PC-9 (cell line): ENCODE measurements at places on chromosomes 6 and 20. TPM values are rescaled to one million over a fixed set of nuclear protein-coding genes. Genes with fewer than 3 reads are reported as not detected.

The GSS gene
- total RNA-seq = 131 and 138 TPM in 2 replicates

The SALL4 gene
- total RNA-seq = 1.6 and 3.8 TPM in 2 replicates

The FKBP1C gene
- total RNA-seq = 0.46 TPM in 1 of 2 replicates, not detected in the other

The DNAH8 gene
- total RNA-seq = not detected in 2 replicates

The ANKRD60 gene
- total RNA-seq = not detected in 2 replicates

DNA sequence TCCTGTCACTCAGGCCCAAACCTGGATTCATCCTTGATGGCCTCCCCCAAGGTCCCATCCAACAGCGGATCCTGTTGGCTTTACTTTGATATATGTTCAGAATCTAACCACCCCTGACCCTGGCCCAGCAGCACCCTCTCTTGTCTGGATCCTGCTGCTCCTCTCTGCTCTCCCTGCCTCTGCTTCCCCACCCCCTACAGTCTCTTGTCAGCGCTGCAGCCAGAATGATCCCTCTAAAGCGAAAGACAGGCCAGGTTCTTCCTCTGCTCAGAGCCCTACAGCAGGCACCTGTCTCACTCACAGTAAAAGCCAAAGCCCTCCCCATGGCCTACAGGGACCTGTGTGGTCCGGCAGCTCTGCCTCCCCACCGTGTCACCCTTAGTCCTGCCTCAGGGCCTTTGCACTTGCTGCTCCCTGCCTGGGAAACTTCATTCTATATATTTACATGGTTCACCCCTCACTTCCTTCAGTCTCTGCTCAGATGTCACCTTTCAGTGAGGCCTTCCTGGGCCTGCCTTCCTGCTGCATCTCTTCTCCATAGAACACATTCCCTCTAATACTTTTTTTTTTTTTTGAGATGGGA is 37.4 kb upstream of the KCNB1 start:
- H3K27me3 ChIP-seq = no peaks in the 10 kb centered on the region
- peaks cover 12% of the 10 kb centered on the region; the same call in 1 of the 2 replicates for H3K36me3 ChIP-seq
- peaks cover 8% of the 10 kb centered on the region for H3K4me1 ChIP-seq
- H3K27ac ChIP-seq = no peak overlapping the region
- no peak overlapping the region for H3K4me3 ChIP-seq

DNA sequence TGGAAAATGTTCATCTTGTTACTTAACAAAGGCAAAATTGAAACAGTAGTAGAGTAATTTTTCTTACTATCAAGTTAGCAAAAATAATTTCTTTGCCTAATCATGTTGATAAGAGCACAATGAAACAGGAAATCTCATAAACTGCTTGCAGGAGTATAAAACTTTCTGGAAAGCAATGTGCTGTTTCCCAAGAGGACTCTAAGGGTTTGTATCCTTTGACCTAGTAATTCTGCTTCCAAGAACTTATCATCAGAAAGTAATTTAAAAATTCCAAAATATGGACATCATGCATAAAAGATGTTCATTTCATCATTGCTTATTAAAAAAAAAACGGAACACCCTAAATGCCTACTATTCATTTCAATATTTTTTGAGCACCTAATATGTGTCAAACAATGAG is 46.1 kb upstream of the TNFAIP3 start:
- no peak overlapping the region for H3K4me3 ChIP-seq
- H3K36me3 ChIP-seq = no peaks in the 10 kb centered on the region
- no peaks in the 10 kb centered on the region for H3K27me3 ChIP-seq
- no peak overlapping the region for H3K27ac ChIP-seq
- peaks cover 17% of the 10 kb centered on the region for H3K4me1 ChIP-seq

GRCh38 chr20:54223751-54224150 is 15.9 kb downstream of the PFDN4 start:
- no peak for DNase-seq
- H3K27me3 ChIP-seq = no peaks in the 10 kb centered on the region
- H3K36me3 ChIP-seq = no peaks in the 10 kb centered on the region
- H3K4me3 ChIP-seq = no peak overlapping the region
- peaks cover 9% of the 10 kb centered on the region for H3K4me1 ChIP-seq

DNA sequence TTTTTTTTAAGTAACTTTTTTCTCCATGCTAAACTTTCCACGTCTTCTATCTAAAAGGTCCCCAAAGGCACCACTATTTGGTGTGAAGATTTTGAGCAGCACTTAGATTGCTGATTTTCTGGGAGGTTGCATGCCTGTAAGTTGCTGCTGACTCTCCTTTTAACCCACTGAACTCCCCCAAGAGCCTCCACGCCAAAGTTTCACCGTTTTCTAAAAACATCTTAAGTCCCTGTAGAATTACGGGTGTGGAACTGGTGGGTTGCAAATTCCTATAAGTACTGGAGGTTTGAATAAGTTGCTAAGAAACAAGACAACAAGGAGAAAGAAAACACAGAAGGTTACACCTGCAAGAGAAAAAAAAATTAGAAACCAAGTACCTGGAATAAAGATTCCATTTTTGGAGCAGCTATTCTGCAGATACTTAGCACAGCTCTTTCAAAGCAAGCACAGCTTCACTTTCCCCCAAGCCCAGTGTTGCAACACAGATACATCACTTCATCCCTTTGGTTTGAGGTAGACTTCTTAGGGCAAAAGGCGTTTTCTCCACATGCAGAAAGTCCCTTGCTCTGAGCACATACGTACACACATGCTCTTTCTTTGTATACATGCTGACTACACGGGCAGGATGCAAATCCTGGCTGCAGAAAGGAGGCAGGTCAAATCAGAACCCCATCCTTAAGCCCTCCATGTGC is 5.0 kb downstream of the JAG1 start:
- no peak for DNase-seq
- no peaks in the 10 kb centered on the region for H3K27me3 ChIP-seq
- 0 out of 2 replicates have a peak, but pooled peaks cover 5% of the 10 kb centered on the region for H3K4me1 ChIP-seq

DNA sequence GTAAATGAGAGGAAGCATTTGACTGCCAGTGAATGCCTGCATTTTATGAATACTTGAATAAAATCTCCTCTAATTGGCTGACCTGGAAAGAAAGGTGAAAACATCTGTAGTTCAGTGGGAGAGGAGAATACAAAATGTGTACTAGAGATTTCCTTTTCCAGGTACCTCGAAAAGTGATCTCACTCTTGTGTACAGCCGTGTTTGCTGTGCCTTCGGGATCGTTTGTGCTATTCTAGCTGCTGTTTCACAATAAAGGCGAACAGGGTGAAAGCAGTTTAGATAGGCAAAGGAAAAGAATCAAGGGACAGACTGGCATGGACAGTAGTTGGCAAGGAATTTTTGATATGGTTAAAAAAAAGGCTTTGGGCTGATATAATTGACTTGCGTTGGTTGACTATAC is 112.3 kb downstream of the ARID1B start:
- no peaks in the 10 kb centered on the region for H3K36me3 ChIP-seq
- no peak overlapping the region for H3K4me3 ChIP-seq
- DNase-seq = no peak
- H3K27me3 ChIP-seq = no peaks in the 10 kb centered on the region
- peaks cover 12% of the 10 kb centered on the region for H3K4me1 ChIP-seq

DNA sequence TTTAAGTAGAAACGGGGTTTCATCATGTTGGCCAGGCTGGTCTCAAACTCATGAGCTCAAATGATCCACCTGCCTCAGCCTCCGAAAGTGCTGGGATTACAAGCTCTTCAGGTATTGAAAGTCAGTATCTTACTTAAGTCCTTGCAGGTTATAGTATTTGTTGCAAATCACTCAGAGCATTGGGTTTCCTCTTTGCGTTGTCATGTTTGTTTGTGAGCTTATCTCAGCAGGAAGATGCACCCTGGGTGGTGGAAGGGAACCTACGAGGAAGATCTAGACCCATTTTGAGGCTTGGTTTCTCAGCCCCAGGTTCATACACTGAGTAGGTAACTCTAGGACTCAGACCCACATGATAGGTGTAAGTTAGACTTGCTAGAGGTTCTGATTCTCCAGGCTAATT is 18.6 kb downstream of the MYH7B start:
- DNase-seq = no peak

DNA sequence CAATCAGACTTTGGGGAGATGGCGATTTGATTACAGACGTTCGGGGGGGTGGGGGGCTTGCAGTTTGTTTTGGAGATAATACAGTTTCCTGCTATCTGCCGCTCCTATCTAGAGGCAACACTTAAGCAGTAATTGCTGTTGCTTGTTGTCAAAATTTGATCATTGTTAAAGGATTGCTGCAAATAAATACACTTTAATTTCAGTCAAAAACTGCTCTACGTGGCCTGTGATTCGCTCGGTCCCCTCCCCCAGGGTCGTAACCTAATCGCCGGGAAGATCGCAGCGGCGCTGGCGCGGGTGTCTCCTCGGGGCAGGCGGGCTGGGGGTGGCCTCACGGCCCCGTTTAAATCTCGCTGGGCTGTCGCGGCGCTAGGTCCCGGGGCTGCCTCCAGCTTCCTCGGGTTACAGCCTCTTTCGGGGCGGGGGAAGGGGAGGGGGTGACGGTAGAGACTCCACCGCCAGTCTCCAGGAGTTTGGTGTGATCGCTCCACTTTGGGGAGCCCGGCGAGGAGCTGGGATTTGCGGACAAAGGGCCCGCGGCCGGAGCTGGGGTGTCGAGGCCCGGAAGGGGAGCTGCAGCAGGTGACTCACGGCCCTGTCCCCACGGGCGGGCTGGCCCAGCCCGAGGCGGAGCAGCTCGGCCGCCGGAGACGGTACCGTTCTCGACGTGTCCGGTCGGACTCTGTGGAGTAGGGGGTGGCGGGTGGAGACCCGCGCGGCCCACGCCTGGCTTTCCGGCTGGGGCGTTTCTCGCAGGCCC is 4.2 kb downstream of the FOXC1 start:
- peak overlapping the region; percentile 89 for H3K4me3 ChIP-seq
- peak; percentile 40 for DNase-seq
- H3K27ac ChIP-seq = 0 out of 2 replicates have a peak overlapping the region, but pooled peaks have one; percentile 41
- H3K36me3 ChIP-seq = no peaks in the 10 kb centered on the region
- no peaks in the 10 kb centered on the region for H3K27me3 ChIP-seq
- H3K4me1 ChIP-seq = no peaks in the 10 kb centered on the region

GRCh38 chr6:37882724-37883413 is 63.3 kb downstream of the ZFAND3 start:
- no peaks in the 10 kb centered on the region for H3K27me3 ChIP-seq
- H3K4me1 ChIP-seq = no peaks in the 10 kb centered on the region
- no peak for DNase-seq
- no peak overlapping the region for H3K4me3 ChIP-seq
- H3K36me3 ChIP-seq = no peaks in the 10 kb centered on the region

GRCh38 chr6:124254941-124255685 is 451.4 kb downstream of the NKAIN2 start:
- H3K36me3 ChIP-seq = no peaks in the 10 kb centered on the region
- no peak overlapping the region for H3K4me3 ChIP-seq
- no peak overlapping the region for H3K27ac ChIP-seq
- no peaks in the 10 kb centered on the region for H3K27me3 ChIP-seq
- H3K4me1 ChIP-seq = no peaks in the 10 kb centered on the region
- no peak for DNase-seq

GRCh38 chr20:20143165-20143564 is 90.8 kb downstream of the CFAP61 start:
- H3K27ac ChIP-seq = no peak overlapping the region
- H3K4me3 ChIP-seq = no peak overlapping the region
- peaks cover 14% of the 10 kb centered on the region for H3K27me3 ChIP-seq
- no peaks in the 10 kb centered on the region for H3K4me1 ChIP-seq
- no peak for DNase-seq

DNA sequence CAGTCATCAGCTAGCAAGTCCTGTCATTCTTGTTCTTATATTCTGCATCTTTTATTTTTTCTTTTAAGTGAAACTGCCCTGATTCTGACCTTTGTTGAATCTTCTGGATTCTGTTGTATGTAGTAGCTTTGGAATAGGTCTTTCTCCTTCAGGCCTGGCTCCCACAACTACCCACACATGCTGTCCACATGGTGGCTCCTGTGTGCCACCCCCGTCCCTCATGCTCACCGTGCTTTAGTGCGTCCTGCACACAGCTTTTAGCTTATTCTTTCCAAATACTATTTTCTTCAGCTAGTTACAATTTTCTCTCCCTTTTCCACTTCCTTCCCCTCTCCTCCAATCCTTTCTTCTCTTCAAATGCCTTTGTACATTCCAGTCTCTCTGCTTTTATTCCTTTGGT is 61.8 kb downstream of the CTNNBL1 start:
- H3K4me3 ChIP-seq = no peak overlapping the region
- H3K27ac ChIP-seq = no peak overlapping the region
- H3K36me3 ChIP-seq = no peaks in the 10 kb centered on the region
- no peak for DNase-seq

GRCh38 chr6:9761220-9761619 is 653.7 kb downstream of the TFAP2A start:
- no peaks in the 10 kb centered on the region for H3K36me3 ChIP-seq
- no peak overlapping the region for H3K27ac ChIP-seq

GRCh38 chr6:29656798-29657197 is at the start of gene MOG:
TSS of gene MOG (plus strand) at chr6:29657092. CDS start at chr6:29657210, 118 bp downstream.
- H3K4me3 ChIP-seq = no peak within 1 kb of the TSS
- H3K27me3 ChIP-seq = no peaks in the 10 kb centered on the region
- H3K4me1 ChIP-seq = no peaks in the 10 kb centered on the region
- no peaks in the 10 kb centered on the region for H3K36me3 ChIP-seq
